Activated T-cell treated with anti-CD3 and anti-CD28 coated beads, Interleukin-2, amount 50 U/mL, for 24 hours (primary cell): ENCODE measurements at places on chromosomes 5 and 9.
A peak's percentile ranks its signal among the peaks of the same experiment; 100 is the strongest.

GRCh38 chr5:127227881-127228280 lies 62.7 kb upstream of the MEGF10 start:
- H3K36me3 ChIP-seq: no peaks in the 10 kb centered on the region
- no peak for DNase-seq
- peaks cover 14% of the 10 kb centered on the region for H3K4me1 ChIP-seq
- H3K27ac ChIP-seq: no peak overlapping the region
- H3K27me3 ChIP-seq: no peaks in the 10 kb centered on the region
- no peak overlapping the region for H3K4me3 ChIP-seq

DNA sequence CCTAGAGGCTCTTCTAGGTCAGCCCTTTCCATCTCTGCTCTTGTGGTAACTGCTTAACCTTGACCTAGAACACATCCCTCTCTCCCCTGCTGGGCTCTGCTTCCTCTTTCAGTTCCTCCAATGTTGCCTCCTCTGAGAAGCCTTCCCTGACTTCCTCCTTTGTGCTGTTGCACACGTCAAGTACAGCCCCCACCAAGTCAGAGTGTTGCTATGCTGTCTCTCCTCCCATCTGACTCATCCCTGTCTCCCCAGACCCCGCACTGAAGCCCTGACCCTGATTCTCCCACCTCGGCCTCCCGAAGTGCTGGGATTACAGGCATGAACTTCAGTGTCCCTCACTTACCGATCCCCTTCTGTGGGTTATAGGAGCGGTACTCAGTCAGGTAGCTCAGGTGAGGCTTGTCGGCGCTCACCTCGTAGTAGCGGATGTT lies 10.4 kb upstream of the TRIM14 start:
- DNase-seq: no peak
- H3K4me1 ChIP-seq: no peaks in the 10 kb centered on the region
- H3K36me3 ChIP-seq: peaks cover 40% of the 10 kb centered on the region
- no peaks in the 10 kb centered on the region for H3K27me3 ChIP-seq
- H3K4me3 ChIP-seq: no peak overlapping the region

GRCh38 chr9:89519366-89519805 lies 21.5 kb upstream of the SEMA4D start:
- DNase-seq: no peak
- no peak overlapping the region for H3K4me3 ChIP-seq
- peaks cover 73% of the 10 kb centered on the region for H3K4me1 ChIP-seq
- no peaks in the 10 kb centered on the region for H3K36me3 ChIP-seq

DNA sequence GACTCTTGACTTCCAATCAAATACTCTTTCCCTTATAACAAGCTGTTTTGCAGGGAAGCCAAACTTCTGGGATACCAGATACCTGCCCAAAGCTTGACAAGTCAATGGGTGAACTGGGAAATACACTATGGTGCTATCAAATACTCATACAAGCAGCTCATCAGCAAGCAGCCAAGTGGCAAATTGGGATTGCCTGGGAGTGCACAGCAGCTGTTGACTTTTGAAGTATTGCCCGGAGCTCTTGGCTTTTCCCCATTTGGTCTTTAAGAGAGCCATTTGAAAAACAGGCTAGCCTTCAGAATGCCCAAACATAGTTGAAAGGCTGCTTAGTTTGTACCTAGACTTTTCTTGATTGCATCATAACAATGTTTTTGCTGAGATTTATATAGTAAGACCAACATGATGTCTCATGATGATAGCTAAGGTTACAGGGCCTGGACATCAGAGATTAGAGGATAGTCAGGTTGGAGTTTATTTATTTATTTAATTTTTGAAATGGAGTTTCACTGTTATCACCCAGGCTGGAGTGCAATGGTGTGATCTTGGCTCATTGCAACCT lies 210.1 kb upstream of the ZNF608 start:
- H3K27ac ChIP-seq: no peak overlapping the region
- no peaks in the 10 kb centered on the region for H3K4me1 ChIP-seq
- DNase-seq: no peak
- no peak overlapping the region for H3K4me3 ChIP-seq
- H3K27me3 ChIP-seq: no peaks in the 10 kb centered on the region

DNA sequence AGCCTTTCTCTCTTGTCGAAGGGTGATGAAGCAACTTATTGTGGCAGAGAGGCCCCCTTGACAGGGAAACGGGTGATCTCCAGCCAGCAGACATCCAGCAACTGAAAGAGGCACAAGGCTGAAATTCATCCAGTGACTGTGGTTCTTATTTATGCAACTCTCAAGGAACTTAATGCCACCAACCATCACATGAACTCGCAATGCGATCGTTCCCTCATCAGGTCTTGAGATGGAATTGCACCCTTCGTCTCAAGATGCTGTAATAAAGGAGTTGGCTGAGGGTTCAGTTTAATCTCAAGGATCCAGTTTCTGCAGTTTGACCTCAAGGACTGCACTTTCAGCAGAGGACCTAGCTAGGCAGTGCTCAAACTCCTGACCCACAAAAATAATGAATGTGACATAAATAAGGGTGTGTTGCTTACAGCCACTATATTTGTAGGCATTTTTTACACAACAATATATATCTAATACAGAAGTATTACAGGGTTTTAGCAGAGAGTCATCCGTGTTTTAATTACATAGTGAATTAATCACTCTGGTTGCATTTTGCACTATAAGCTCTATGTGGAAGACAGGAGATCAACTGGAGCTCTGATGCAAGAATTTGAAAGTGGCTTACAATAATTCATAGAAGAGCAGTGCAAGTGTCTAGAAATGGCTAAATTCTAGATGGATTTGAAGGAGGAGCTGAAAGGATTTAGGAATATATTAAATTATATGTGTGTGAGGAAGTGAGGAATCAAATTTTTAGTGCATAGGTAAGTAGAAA lies 957.8 kb upstream of the CTNND2 start:
- no peaks in the 10 kb centered on the region for H3K27me3 ChIP-seq
- H3K4me3 ChIP-seq: no peak overlapping the region
- H3K36me3 ChIP-seq: no peaks in the 10 kb centered on the region
- no peak overlapping the region for H3K27ac ChIP-seq
- H3K4me1 ChIP-seq: no peaks in the 10 kb centered on the region
- no peak for DNase-seq

DNA sequence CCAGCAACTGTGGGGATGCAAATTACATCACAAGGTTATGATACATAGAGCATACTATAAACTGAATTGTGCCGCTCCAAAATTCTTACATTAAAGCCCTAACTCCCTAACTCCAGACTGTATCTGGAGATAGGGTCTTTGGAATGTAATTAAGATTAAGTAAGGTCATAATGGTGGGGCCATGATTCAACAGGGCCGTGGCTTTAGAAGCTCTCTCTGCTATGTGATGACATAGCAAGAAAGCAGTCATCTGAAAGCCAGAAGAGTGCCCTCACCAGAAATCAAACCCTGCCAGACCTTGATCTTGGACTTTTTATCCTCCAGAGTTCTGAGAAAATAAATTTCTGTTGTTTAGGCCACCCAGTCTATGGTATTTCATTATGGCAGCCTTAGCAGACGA lies 123.9 kb downstream of the FBXL17 start:
- peaks cover 10% of the 10 kb centered on the region for H3K4me1 ChIP-seq
- H3K36me3 ChIP-seq: no peaks in the 10 kb centered on the region
- no peak overlapping the region for H3K27ac ChIP-seq
- H3K4me3 ChIP-seq: no peak overlapping the region
- H3K27me3 ChIP-seq: no peaks in the 10 kb centered on the region
- no peak for DNase-seq

- no peaks in the 10 kb centered on the region for H3K27me3 ChIP-seq
- H3K36me3 ChIP-seq: no peaks in the 10 kb centered on the region
- no peak overlapping the region for H3K27ac ChIP-seq
- no peak for DNase-seq
These were observed 30.4 kb downstream of the RUSC2 start for GRCh38 chr9:35520364-35520710.

DNA sequence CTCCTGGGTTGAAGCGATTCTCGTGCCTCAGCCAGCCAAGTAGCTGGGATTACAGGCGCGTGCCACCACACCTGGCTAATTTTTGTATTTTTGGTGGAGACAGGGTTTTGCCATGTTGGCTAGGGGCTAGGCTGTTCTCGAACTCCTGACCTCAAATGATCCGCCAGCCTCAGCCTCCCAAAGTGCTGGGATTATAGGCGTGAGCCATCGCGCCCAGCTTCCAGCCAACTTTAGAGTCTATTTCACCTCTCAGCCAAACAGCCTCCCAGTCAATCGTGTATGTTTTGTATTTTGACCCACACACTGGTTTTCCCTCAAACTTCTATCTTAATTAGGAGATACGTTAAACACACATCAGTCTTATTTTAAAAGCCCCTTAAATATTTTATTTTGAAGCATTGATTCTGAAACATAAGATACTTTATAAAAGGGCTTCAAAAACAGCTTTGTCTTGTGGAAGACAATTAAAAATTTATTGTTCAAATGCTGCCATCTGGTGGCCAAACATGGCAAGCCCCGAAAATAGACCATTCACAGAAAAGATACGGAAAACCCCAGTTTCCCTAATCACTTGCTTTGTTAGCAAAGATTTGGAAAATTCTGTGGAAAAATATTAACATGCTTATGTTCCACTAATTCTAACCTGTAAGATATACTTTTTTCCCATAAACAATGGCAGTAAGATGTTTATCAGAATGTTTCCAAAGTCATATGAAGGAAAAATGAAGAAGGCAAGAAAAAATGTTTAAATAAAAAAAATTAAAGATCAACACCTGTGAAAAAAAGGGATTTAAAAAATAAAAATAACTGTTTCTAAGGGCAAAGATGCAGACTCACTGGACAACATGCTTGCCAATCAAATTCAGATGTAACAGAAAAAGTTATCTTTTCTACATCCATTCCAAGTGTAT lies 33.1 kb downstream of the APTX start:
- peak; percentile 58 for DNase-seq
- no peaks in the 10 kb centered on the region for H3K27me3 ChIP-seq
- H3K27ac ChIP-seq: no peak overlapping the region
- peaks cover 2% of the 10 kb centered on the region for H3K4me1 ChIP-seq
- H3K4me3 ChIP-seq: no peak overlapping the region

DNA sequence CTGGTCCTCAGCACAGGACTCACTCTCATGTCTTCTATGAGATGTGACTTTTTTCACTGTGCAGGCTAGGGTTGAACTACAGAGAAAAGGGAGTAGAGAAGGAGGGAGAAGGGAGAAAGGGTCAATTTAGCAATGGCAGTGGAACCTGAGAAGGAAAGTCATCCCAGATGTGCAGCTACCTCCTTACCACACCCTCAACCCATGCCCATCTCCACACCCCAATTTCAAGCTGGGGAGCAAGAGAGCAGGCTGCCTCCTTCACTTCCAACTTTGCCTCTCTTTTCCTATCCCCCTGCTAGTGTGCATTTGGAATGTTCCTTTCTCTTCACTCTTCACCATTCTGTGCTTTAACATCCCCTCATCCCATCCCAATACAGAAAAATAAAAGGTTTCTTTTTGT lies 163.5 kb upstream of the MAP3K1 start:
- peaks cover 23% of the 10 kb centered on the region for H3K4me1 ChIP-seq
- no peak for DNase-seq
- no peaks in the 10 kb centered on the region for H3K27me3 ChIP-seq
- no peak overlapping the region for H3K27ac ChIP-seq
- H3K4me3 ChIP-seq: no peak overlapping the region
